ENCODE measurements at places on chromosomes 7 and 10. TPM values are rescaled to one million over a fixed set of nuclear protein-coding genes. Genes with fewer than 3 reads are reported as not detected.

AKR1C4 gene
- not detected for total RNA-seq

- no peak for DNase-seq
Observed at GRCh38 chr10:22308390-22308789, 7.8 kb upstream of the COMMD3 start.

DNA sequence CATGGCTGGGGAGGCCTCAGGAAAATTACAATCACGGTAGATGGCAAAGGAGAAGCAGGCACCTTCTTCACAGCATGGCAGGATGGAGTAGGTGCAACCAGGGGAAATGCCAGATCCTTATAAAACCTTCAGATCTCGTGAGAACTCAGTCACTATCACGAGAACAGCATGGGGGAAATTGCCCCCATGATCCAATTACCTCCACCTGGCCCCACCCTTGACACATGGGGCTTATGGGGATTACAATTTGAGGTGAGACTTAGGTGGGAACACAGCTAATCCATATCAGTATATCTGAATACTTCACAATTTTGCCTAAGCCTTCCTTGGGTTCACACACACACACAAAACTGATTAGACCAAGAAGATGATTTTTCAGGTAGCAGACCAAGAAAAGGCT, 145.1 kb upstream of the COL1A2 start:
- DNase-seq, result no peak

DNA sequence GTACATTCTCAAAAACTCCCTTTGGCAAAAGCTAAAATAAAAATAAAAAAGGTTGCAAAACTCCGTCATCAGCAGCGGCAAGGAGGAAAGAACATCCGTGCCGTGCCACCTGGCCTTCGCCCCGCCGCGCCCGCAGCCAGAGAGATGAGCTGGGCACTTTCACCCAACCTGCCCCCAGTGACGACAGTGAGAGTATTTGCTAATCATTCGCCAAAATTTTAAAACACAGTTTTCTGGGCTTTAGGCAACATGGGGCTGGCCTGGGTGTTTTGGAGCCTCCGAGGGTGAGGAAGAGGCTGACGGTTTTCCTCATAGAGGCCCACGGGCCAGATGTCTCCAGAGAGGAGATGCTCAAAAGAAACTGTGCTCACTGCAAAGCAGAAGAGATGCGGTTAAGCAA, 128.2 kb downstream of the PRKAG2 start:
- no peak for DNase-seq

- DNase-seq, result no peak
Observed at GRCh38 chr10:92595505-92595904, 2.6 kb downstream of the KIF11 start.

- DNase-seq, result no peak
Observed at GRCh38 chr10:69864321-69864720, 62.6 kb downstream of the COL13A1 start.

- no peak for DNase-seq
Observed at GRCh38 chr7:69598487-69599285, 411 bp downstream of the AUTS2 start.

DNA sequence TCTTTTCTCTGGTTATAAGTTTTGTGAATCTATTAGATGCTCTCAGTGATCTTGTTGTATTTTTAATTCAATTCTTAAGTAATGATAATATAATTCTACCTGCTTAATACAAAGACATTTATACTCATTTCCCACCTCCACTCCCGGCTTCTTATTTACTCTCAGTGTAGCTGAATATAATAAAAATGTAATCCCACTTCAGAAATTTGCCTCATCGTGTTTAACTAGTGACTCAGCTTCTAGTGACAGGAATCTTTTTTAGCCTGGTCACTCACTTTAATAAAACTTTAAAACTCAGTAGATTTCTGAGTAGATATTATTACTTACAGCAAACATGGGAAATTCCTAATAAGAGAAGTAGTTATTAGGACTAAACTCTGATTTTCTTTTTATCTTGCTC, 1506.2 kb upstream of the LRRTM3 start:
- DNase-seq, result no peak

All from spinal cord (tissue), 10 donors.